ENCODE measurements at places on chromosomes 3 and 15. TPM values are rescaled to one million over a fixed set of nuclear protein-coding genes. Genes with fewer than 3 reads are reported as not detected.

PAK6 gene
- 9.3 TPM for total RNA-seq

CEP152 gene
- total RNA-seq: 6.5 TPM

GOLGA8Q gene
- 2.0 TPM for total RNA-seq

HDAC11 gene
- total RNA-seq: 8.7 TPM

GPR87 gene
- total RNA-seq: 51.8 TPM

CLDN11 gene
- total RNA-seq: not detected

UCN2 gene
- 3.8 TPM for total RNA-seq

SSUH2 gene
- total RNA-seq: 0.32 TPM

DVL3 gene
- 74.5 TPM for total RNA-seq

DNA sequence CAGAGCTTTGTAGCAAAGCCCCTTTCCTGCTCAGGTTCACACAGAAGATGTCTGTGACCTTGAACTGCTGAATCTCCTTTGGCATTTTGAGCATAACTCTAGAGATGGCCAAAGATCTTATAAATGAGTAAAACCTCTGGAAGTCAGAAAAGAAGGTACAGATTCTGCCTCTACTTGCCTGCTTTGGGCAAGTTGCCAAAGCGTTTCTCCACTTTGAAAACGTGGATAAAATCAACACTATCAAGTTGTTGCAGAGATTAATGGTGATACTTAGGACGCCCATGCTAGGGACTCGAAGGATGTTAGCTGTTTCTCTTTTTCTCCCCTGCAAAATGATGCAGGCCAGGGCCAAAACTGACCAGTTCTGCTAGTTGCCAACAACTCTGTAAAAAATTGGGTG, 68.0 kb upstream of the CMTM7 start:
- H3K27ac ChIP-seq: no peak overlapping the region
- DNase-seq: no peak
- peaks cover 13% of the 10 kb centered on the region for H3K4me1 ChIP-seq
- H3K27me3 ChIP-seq: no peaks in the 10 kb centered on the region
- H3K4me3 ChIP-seq: no peak overlapping the region
- peaks cover 4% of the 10 kb centered on the region for H3K36me3 ChIP-seq

DNA sequence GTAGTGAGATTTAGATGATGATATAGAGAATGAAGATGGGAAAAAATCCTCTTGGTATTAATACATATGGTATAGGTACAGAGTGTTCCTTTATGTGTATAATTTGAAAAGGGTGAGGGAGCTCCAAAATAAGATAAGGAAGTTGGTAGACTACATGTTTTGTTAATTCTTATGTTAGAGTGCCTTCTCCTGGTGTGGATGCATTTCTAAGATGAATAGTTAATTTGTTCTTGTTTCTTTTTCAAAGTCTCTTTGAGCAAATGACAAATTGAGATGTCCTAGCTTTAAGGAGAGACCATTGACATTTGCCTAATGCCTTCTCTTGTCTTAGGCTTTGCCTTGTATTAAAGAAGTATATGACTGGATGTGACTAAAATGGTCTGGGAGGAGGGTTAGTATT, 34.1 kb downstream of the AKAP13 start:
- peak overlapping the region; percentile 94 for H3K27ac ChIP-seq
- DNase-seq: peak; percentile 46
- peaks cover 56% of the 10 kb centered on the region for H3K4me1 ChIP-seq

DNA sequence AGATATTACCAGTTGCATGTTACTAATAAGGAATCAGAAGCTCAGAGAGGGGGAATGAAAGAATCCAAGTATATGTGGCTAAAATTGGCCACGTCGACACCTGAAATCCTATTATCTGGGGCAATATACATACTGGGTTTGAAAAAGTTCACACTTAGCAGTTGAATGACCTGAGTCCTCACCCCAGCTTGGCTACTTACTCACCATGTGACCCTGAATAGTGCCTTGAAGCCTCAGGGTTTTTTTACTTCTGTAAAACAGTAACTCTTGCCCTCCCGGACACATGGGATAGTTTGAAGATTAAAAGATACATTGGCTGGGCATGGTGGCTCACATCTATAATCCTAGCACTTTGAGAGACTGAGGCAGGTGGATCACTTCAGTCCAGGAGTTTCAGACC, 342.2 kb upstream of the TPRG1 start:
- H3K4me3 ChIP-seq: no peak overlapping the region
- peaks cover 21% of the 10 kb centered on the region for H3K4me1 ChIP-seq
- no peaks in the 10 kb centered on the region for H3K27me3 ChIP-seq
- no peak overlapping the region for H3K27ac ChIP-seq
- no peaks in the 10 kb centered on the region for H3K36me3 ChIP-seq
- DNase-seq: no peak

DNA sequence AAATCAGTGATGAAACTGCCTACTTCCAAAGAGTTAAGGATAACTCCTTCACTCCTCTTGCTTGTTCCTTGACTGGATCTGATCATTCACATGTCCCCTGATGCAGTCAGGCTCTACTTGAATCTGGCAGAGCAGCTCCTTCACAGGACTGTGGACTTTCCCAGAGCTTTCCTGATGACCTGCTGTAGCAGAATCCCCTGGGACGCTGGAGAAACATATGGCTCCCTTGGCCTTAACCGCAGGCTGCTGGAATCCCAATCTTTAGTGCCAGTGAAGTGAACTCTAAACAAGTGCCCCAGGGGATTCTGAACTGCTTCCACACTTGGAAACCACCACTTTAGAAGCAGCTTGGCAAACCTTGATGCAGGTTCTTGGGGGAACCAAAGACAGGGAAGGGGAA, 217.8 kb downstream of the CHST2 start:
- H3K27ac ChIP-seq: no peak overlapping the region
- DNase-seq: no peak
- no peaks in the 10 kb centered on the region for H3K36me3 ChIP-seq
- no peaks in the 10 kb centered on the region for H3K4me1 ChIP-seq
- no peak overlapping the region for H3K4me3 ChIP-seq

DNA sequence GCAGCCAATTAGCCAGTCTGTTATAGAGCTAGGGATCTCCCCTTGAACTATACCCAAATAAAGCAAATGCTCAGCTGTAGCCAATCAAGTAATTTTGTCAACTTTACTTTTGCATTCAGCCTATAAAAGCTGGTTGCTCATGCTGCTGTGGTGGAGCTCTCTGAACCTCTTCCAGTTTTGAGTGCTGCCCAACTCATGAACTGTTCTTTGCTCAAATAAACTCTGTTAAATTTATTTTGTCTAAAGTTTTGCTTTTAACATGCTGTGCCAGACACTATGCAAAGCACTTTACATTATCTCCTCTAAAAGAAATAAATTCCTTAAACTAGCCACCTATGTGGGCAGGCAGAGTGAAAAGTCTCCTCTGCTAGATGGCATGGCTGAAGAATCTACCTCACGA, 51.6 kb upstream of the PXYLP1 start:
- peaks cover 2% of the 10 kb centered on the region for H3K27me3 ChIP-seq
- DNase-seq: no peak
- H3K27ac ChIP-seq: no peak overlapping the region
- H3K36me3 ChIP-seq: no peaks in the 10 kb centered on the region

DNA sequence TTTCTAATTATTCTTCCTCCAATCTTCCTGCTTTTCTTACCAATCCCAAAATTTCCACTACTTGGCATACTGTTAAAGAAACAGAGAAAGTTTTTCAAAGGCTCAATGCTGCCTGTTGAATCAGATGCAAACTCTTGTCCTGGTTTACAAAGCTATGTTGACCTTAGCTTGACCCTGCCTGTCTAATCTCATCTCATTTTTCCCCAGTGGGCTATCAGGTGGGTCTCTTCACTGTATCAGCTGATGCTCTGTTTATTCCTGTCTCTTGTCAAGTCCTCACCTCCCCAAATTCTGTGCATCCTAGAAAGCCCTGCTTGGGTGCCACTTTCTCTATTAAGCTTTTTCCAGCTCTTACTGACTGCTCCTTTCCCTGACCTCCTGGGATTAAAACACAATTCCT, 18.2 kb downstream of the NFKBIZ start:
- H3K27me3 ChIP-seq: no peaks in the 10 kb centered on the region
- DNase-seq: no peak
- peaks cover 65% of the 10 kb centered on the region for H3K36me3 ChIP-seq
- H3K4me3 ChIP-seq: no peak overlapping the region
- H3K4me1 ChIP-seq: peaks cover 13% of the 10 kb centered on the region
- H3K27ac ChIP-seq: no peak overlapping the region

- peaks cover 41% of the 10 kb centered on the region for H3K27me3 ChIP-seq
- DNase-seq: no peak
- no peaks in the 10 kb centered on the region for H3K4me1 ChIP-seq
- no peak overlapping the region for H3K4me3 ChIP-seq
- H3K36me3 ChIP-seq: no peaks in the 10 kb centered on the region
Measured at GRCh38 chr15:31954374-31955172, 75.7 kb upstream of the CHRNA7 start.

GRCh38 chr15:25089577-25089976, 134.8 kb downstream of the SNRPN start:
- H3K4me3 ChIP-seq: no peak overlapping the region
- H3K36me3 ChIP-seq: peaks cover 91% of the 10 kb centered on the region
- no peak for DNase-seq
- H3K27ac ChIP-seq: no peak overlapping the region
- no peaks in the 10 kb centered on the region for H3K27me3 ChIP-seq

GRCh38 chr15:79756365-79756764, 140.4 kb downstream of the MTHFS start:
- H3K4me1 ChIP-seq: no peaks in the 10 kb centered on the region
- H3K27ac ChIP-seq: no peak overlapping the region
- DNase-seq: no peak
- no peaks in the 10 kb centered on the region for H3K27me3 ChIP-seq

DNA sequence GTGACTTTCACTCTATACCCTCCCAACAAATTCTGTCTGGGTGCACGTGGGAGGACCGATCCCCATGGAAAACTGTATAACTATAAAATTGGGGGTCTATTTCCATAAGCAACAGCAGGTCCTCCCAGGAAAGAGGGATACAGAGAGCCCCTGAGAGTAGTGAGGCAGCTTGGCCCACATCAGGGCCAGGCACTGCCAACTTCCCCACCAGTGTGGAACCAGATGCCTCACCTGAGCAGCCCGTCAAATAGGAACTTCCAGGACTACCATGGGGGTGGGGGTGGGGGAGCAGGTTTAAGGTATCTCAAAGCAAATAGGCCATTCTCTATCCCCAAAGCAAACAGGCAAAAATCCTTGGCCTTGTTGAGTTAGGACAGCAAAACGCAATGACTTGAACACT, 33.3 kb upstream of the DUSP7 start:
- H3K36me3 ChIP-seq: no peaks in the 10 kb centered on the region
- H3K27ac ChIP-seq: peak overlapping the region; percentile 70
- H3K4me1 ChIP-seq: peaks cover 12% of the 10 kb centered on the region
- no peaks in the 10 kb centered on the region for H3K27me3 ChIP-seq
- H3K4me3 ChIP-seq: no peak overlapping the region

- no peaks in the 10 kb centered on the region for H3K27me3 ChIP-seq
- peak; percentile 41 for DNase-seq
- H3K36me3 ChIP-seq: no peaks in the 10 kb centered on the region
- H3K4me3 ChIP-seq: no peak within 1 kb of the TSS
Measured at GRCh38 chr15:58138106-58138505, at the start of gene AQP9. Gene AQP9 (plus strand): TSS chr15:58138381. CDS start chr15:58138566, 185 bp downstream.

GRCh38 chr15:50783411-50783810, 17.9 kb upstream of the SPPL2A start:
- H3K4me3 ChIP-seq: no peak overlapping the region
- DNase-seq: no peak
- H3K27ac ChIP-seq: no peak overlapping the region

DNA sequence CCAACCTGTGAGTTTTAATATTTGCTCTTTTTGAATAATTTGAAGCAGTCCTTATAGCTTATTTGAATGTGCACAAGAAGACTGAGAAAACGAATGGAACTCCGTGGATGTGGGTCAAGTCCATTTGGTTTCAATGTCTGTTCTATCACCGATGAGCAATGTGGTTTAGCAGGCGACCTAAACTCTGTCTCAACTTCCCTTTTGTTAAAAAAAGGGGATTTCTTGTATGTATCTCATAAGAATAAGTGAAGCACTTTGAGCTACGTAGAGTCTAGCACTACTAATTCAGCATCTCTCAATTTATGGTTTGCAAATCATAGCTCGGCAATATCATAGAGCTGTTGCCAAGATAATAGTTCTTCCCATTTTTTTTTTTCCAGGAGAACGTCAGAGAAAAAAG, 4.6 kb upstream of the SKIL start:
- H3K27ac ChIP-seq: no peak overlapping the region
- DNase-seq: no peak
- H3K4me1 ChIP-seq: peaks cover 12% of the 10 kb centered on the region
- H3K4me3 ChIP-seq: no peak overlapping the region
- H3K36me3 ChIP-seq: no peaks in the 10 kb centered on the region

GRCh38 chr3:189467451-189467850, 163.7 kb upstream of the TP63 start:
- no peaks in the 10 kb centered on the region for H3K36me3 ChIP-seq
- no peak overlapping the region for H3K4me3 ChIP-seq
- H3K4me1 ChIP-seq: no peaks in the 10 kb centered on the region
- H3K27me3 ChIP-seq: no peaks in the 10 kb centered on the region
- no peak overlapping the region for H3K27ac ChIP-seq

DNA sequence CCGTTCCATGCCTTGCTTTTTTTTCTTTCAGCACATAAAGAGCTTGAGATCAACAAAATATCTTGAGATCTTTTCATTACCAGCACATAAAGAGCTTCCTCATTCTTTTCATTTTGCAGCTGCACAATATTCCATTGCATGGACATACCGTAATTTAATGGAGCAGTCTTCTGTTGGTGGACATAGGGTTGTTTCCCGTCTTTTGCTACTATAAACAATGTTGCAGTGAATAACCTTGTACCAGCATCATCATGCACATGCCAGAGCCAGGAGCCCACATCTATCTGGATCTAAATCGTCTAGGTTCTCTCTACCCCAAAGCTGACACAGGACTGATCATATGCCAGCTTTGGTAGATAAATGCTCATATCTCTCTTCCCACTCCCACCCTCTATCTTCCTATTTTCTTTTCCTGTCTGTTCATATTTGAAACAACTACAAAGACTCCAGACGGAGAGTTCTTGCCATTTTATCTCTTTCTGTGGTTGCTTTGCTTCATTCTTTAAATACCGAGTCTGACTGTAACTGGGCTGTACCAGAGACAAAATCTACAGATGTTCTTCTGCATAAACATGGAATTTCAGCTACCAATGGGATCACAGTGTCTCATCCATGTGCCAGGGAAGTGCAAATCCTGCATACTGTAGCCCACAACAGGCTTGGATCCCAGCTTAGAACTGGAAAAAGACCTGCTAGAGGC, 47.1 kb upstream of the AKAP13 start:
- peaks cover 12% of the 10 kb centered on the region for H3K36me3 ChIP-seq
- H3K4me3 ChIP-seq: peak overlapping the region; percentile 10
- H3K27me3 ChIP-seq: no peaks in the 10 kb centered on the region
- H3K27ac ChIP-seq: peak overlapping the region; percentile 95
- H3K4me1 ChIP-seq: peaks cover 40% of the 10 kb centered on the region

DNA sequence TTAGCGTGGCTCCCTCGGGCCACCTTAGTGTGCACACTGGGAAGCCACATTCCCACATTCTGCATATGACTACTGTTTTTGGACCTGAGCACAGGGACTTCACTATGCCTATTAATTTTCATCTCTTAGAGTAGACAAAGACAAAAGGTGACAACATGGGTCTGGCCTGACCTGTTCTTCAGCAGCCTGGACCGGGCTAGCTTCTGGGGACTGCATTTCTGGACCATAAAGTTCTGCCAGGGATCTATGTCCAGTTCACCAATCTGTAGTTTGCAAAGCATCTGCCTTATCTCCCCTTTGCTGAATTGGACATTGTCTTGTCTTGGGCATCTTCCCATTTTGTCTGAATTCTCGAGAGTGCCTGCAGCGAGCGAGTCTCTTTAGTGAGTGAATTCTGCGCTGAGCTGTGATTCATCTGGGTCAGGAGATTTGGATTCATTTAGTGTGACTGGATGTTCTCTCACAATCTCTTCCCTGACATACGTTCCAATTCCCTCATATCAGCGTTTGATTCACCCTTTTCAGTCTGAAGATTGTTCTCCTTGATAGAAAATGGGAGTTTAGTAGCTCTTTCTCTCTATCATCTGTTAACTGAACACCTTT, 112.2 kb upstream of the PLXNA1 start:
- H3K4me3 ChIP-seq: no peak overlapping the region
- H3K27ac ChIP-seq: no peak overlapping the region
- no peak for DNase-seq
- no peaks in the 10 kb centered on the region for H3K36me3 ChIP-seq
- H3K27me3 ChIP-seq: no peaks in the 10 kb centered on the region
